ENCODE measurements at places on chromosomes 1 and 21. TPM values are rescaled to one million over a fixed set of nuclear protein-coding genes. Genes with fewer than 3 reads are reported as not detected.

GRCh38 chr1:163442895-163443294, 121.1 kb downstream of the NUF2 start:
- no peak for DNase-seq

GRCh38 chr1:114126261-114127095, 27.2 kb downstream of the SYT6 start:
- no peak for DNase-seq

- DNase-seq, result no peak
Measured at GRCh38 chr1:235399661-235400060, 32.4 kb downstream of the TBCE start.

DNA sequence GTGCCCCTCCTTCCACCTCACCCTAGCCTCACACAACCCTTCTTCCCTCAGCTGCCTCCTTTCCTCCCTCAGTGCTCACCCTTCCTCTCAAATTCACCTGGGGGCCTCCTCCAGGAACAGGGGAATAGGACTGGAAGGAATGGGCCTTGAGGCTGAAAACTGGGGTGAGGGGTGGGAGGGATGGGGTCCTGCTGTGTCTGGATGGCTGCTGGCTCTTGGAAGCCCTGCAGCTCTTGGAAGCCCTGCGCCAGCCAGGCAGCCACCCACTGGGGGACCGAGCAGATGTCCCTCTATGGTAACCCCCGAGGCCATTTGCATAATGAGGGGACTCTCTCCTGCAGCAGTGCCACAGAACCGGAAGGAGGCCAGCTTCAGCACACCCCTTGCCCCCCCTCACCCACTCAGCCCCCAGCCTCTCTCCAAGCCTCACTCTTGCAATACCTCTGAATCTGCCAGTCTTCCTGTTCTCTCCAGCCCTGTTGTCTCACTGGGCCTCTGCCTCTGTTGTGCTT, 85.2 kb downstream of the KIRREL1 start:
- no peak for DNase-seq

CBS gene
- 96.9 TPM for total RNA-seq

PM20D1 gene
- not detected for total RNA-seq

All from bronchial epithelial cell (primary cell).